ENCODE measurements at places on chromosomes 3 and 15. TPM values are rescaled to one million over a fixed set of nuclear protein-coding genes. Genes with fewer than 3 reads are reported as not detected.
A peak's percentile ranks its signal among the peaks of the same experiment; 100 is the strongest.

- no peak for DNase-seq
- H3K4me1 ChIP-seq = peaks cover 38% of the 10 kb centered on the region
- no peak overlapping the region for H3K4me3 ChIP-seq
- no peaks in the 10 kb centered on the region for H3K36me3 ChIP-seq
- no peak overlapping the region for H3K27ac ChIP-seq
These were observed 97.7 kb upstream of the ZBED2 start for GRCh38 chr3:111692593-111693552.

DNA sequence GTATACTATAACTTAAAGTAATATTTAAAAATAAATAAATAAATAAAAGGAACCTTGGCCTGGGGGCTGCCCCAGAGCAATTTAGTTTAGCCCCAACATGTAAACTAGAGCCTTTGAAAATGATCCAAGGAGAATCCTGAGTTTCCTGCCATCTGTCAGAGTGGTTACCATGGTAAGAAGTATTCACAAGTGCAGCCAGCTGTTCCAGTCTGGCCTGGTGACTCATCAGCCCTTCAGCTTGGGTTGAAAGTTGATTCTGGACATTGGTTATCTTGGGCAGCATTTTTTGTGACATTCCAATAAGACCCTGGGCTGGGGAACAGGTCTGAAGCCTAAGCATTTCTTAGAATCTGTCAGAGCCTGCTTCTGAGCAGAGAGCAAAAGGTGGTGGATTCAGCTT lies 72.7 kb upstream of the LRTM1 start:
- no peaks in the 10 kb centered on the region for H3K27me3 ChIP-seq
- no peak overlapping the region for H3K4me3 ChIP-seq
- H3K36me3 ChIP-seq = no peaks in the 10 kb centered on the region
- peak; percentile 91 for DNase-seq
- peaks cover 12% of the 10 kb centered on the region for H3K4me1 ChIP-seq

Gene SNTN
- not detected for polyA plus RNA-seq

DNA sequence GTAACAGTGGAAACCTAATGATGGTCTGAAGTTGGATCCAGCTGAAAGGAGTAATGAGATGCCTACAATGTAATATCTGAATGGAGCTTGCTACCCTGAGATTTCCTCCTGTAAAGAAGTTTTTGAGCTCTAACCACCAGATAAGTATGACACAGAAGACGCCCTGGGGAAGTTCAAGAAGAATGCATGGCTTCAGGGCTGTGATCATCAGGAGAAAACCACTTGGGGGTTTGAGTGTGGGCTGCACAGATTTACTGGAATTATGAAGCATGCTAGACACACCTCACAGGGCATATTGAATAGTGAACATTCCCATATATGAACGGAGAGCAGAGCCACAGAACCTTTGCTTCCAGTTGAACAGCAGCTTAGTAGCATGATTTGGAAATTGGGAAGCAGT lies 10.6 kb upstream of the CCDC80 start:
- no peak overlapping the region for H3K4me3 ChIP-seq
- H3K27ac ChIP-seq = peak overlapping the region; percentile 98
- H3K36me3 ChIP-seq = no peaks in the 10 kb centered on the region
- DNase-seq = peak; percentile 81
- H3K4me1 ChIP-seq = peaks cover 95% of the 10 kb centered on the region
- H3K27me3 ChIP-seq = no peaks in the 10 kb centered on the region

GRCh38 chr3:52430416-52430810 lies 14.5 kb downstream of the SEMA3G start:
- no peak for DNase-seq
- no peaks in the 10 kb centered on the region for H3K4me1 ChIP-seq
- H3K36me3 ChIP-seq = no peaks in the 10 kb centered on the region
- H3K4me3 ChIP-seq = no peak overlapping the region

- H3K4me3 ChIP-seq = peak within 1 kb of the TSS; percentile 94
- peaks cover 5% of the 10 kb centered on the region for H3K36me3 ChIP-seq
- no peaks in the 10 kb centered on the region for H3K27me3 ChIP-seq
- H3K27ac ChIP-seq = peak within 1 kb of the TSS; percentile 81
These were observed at the start of gene BOC for GRCh38 chr3:113211330-113212149. Gene BOC (plus strand): TSS chr3:113211557. CDS start chr3:113249803, 38,246 bp downstream.

Gene C3orf22
- not detected for polyA plus RNA-seq

- peaks cover 40% of the 10 kb centered on the region for H3K27me3 ChIP-seq
- H3K36me3 ChIP-seq = no peaks in the 10 kb centered on the region
- no peak overlapping the region for H3K27ac ChIP-seq
These were observed 26.0 kb downstream of the PLA2G4F start for GRCh38 chr15:42130246-42130986.

Gene CEMIP
- 134 TPM for polyA plus RNA-seq

Gene TFRC
- polyA plus RNA-seq = 64.1 TPM

- peak; percentile 78 for DNase-seq
- H3K4me3 ChIP-seq = no peak overlapping the region
- H3K4me1 ChIP-seq = peaks cover 36% of the 10 kb centered on the region
- H3K27me3 ChIP-seq = no peaks in the 10 kb centered on the region
These were observed 15.2 kb downstream of the CA12 start for GRCh38 chr15:63366451-63366850.

Gene PSTPIP1
- 0.80 TPM for polyA plus RNA-seq

DNA sequence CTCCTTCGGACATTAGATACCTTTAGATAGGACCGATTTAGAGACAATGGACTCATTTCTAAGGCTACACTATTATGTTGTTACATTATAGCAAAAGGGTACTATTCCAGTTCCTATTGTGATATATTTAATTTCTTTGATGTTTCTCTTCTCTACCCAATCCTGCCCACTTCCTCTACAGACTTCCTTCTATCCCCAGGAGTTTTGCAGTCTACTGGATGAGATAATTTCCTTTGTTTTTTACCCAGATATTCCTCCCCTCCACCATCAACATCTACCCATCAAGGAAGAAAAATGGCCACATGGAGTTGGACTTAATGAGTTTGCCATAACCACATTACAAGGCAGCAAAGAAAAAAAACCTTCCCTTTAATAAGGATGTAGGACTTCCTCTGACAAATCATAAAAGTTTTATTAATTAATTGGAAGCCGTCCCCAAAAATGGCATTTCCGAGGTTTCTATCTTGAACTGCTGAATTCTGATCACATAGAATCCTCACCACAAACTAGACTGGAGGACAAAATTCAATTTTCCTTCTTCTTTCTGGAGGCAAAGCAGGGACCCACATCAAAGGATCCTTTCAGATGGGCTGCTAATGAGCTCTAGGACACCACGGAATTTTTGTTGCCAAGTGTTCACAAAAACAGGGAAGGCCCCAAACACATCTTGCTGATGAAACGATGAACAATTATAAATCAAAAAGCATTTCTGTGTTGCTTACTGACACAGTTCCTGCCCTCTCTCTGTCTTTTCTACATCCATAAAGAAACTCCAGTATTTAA lies 33.4 kb downstream of the FRMD4B start:
- no peak for DNase-seq
- H3K27me3 ChIP-seq = peaks cover 14% of the 10 kb centered on the region
- no peak overlapping the region for H3K27ac ChIP-seq

Gene SEMA6D
- 0.86 TPM for polyA plus RNA-seq

All from GM23248 (cell line).